GM19239 (cell line): ENCODE measurements at places on chromosomes 13 and 19.

- DNase-seq: no peak
Measured at GRCh38 chr13:99572921-99573320, 71.6 kb downstream of the TM9SF2 start.

GRCh38 chr13:75271846-75272245, 210.1 kb downstream of the TBC1D4 start:
- DNase-seq: no peak

GRCh38 chr13:65063753-65064152, 2166.4 kb downstream of the PCDH9 start:
- DNase-seq: no peak

DNA sequence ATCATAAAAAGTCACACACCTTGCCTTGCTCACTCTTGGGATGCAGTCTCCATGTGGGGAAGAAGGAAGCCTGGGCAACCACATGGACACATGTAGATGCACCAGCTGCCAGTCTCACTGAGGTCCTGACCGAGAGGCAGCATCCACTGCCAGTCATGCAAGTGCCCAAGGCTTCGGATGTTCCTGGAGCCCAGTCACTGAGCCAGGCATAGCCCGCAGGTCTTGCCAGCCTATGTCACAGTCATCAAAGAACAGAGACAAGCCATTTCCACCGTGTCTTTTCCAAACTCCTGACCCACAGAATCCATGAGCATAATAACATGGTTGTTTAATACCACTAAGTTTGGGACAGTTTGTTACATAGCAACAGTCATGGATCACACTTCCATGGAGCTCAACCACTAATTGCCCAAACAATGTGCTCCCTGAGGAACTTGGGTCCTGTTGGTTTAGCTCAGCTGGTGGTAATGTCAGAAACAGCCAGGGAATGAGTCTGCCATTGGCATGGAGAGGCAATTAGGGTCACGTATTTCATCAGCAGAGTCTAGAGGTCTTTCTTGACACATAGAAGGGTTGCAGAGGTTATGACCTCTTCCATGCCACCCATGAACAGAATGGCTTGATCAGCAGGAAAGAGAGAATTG, 21.5 kb downstream of the STARD13 start:
- no peak for DNase-seq

GRCh38 chr13:31587698-31588266, 151.5 kb upstream of the RXFP2 start:
- no peak for DNase-seq

DNA sequence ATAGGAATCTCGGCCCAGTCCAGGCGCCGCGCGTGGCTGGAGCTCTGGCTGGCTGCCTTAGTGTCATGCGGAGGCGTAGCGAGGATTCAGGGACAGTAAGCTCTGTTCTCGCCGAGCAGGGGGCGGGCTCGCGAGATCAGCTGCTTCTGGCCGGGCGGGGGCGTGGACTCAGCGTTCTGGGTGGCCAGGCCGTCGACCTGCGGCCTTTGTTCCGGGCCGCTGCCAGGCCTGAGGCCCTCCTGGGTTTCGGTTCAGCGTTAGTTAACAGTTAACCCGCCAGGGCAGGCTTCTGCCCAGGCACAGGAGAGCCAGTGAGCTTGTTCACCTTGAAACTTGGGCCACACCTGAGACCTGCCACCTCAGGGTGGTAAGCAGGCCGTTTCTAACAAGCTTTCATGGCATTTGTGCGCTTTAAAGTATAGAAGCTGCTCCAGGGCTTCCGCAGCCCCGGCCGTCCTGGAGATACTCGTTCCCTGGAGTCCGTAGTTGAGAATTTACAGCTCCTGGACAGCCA, 332.2 kb upstream of the SGCG start:
- DNase-seq: no peak

- DNase-seq: no peak
Measured at GRCh38 chr19:31980796-31981195, 364.6 kb upstream of the ZNF507 start.

GRCh38 chr13:50626101-50626547, 217.4 kb downstream of the DLEU7 start:
- no peak for DNase-seq

DNA sequence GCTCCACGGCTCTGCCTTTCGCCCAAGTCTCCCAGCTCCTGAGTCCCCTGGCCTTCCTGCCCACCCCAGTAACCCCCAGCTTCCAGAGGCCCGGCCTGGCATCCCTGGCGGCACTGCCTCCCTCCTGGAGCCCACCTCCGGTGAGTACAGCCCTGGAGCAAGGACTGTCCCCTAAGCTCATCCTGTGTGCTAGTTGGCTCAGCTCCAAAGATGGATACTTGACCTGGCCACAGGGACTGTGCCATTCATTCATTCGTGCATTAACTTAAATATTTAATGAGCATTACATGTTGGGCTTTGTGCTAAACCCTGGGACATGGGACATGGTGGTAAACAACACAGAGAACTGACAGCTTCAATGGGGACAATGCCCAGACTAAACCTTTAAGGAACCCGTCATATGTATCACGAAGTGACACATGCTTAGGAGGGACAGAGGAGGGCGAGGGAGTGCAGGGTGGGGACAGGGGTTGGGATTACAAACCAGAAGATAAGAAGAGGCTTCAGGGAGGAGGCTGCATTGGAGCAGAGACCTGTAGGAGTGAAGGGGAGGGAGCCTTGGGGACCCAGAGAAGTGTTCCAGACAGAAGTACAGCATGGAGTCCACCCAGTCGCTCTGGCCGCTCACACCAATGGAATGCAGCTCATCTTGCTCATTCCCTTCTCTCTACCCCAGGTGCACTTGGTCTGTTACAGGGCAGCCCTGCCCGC, 6.9 kb upstream of the OVOL3 start:
- no peak for DNase-seq

DNA sequence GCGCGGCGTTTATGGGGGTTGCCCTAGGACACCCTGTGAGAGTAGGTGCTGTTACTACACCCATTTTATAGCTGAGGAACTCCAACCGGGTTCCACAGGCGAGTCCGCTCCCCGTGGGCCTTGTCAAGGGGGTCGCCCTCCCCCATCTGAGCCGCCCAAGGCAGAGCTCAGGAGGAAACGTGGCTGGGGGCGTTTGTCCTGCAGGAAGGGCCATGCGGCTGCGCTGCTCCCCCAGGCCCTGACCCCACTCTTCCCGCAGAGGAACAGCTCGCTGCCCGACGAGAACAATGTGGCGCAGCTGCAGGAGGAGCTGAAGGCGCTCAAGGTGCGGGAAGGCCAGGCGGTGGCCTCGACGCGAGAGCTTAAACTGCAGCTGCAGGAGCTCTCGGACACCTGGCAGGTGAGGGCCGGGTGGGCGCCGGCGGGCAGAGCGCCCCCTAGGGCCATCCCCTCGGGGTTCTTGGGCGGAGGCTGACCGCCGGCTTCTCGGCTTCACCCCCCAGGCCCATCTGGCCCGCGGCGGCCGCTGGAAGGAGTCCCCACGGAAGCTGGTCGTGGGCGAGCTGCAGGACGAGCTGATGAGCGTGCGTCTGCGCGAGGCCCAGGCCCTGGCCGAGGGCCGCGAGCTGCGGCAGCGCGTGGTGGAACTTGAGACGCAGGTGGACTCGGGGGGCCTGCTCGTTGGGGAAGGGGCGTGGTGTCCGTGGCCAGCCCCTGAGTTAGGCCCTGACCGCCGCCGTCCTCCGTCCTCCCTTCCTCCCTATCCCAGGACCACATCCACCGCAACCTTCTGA, 12.4 kb downstream of the PRR36 start:
- DNase-seq: no peak

GRCh38 chr19:49058562-49058961, 1.0 kb upstream of the CGB7 start:
- no peak for DNase-seq

GRCh38 chr19:11821474-11822109, 7.5 kb downstream of the ZNF440 start:
- no peak for DNase-seq
